NCI-H446 (cell line): ENCODE measurements at places on chromosomes 16 and 17.

DNA sequence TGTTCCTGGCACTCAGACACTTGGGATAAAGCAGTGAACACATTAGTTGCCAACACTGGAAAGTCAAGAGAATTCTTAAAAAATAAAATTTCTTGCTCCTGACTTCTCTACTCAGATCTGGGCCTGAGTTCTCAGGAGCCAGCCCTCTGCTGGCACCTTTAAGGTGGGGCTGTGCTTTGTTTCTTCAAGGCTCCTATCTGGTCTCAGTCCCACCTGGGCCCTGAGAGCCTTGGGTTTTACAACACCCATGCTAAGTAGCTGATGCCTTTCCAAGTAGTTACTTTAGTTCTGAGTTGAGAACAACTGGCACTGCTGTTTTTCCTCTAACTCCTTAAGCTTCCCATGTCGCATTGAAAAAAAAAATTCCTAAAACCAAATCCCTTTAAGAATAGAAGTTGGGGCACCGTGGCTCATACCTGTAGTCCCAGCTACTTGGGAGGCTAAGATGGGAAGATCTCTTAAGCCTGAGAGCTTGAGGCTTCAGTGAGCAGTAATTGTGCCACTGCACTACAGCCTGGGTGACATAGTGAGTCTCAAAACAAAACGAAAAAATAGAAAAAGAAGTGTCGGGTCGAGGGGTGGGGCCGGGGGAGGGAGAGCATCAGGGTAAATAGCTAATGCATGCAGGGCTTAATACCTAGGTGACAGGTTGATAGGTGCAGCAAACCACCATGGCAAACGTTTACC, 16.6 kb downstream of the CHAD start:
- DNase-seq, result no peak

DNA sequence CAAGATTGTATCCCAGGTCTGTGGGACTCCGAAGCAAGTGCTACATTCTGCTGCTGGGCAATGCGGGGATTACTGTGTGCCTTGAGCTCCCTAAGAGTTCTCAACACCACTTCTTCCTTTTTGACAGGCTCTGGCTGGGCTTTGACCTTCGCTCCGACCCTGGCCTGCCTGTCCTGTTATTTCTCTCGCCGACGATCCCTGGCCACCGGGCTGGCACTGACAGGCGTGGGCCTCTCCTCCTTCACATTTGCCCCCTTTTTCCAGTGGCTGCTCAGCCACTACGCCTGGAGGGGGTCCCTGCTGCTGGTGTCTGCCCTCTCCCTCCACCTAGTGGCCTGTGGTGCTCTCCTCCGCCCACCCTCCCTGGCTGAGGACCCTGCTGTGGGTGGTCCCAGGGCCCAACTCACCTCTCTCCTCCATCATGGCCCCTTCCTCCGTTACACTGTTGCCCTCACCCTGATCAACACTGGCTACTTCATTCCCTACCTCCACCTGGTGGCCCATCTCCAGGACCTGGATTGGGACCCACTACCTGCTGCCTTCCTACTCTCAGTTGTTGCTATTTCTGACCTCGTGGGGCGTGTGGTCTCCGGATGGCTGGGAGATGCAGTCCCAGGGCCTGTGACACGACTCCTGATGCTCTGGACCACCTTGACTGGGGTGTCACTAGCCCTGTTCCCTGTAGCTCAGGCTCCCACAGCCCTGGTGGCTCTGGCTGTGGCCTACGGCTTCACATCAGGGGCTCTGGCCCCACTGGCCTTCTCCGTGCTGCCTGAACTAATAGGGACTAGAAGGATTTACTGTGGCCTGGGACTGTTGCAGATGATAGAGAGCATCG, 2.4 kb downstream of the SLC16A13 start:
- DNase-seq, result no peak

DNA sequence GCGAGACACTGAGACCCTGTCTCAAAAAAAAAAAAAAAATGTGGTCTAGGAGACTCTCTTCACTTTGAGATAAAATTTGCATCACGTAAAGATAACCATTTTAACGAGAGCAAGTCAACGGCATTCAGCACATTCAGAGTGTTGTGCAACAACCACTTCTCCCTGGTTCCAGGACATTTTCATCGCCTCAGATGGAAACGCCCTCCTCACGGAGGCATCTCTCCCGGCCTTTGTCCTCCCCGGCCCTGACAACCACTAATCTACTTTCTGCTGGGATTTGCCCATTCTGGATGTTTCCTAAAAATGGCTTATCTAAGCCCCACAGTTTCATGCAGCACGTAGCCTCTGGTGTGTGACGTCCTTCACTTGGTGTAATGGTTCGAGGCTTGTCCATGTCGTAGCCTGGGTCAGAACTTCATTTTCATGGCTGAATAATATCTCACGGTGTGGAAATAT, 6.4 kb upstream of the NPRL3 start:
- no peak for DNase-seq

- peak; percentile 26 for DNase-seq
Observed at GRCh38 chr16:85316321-85316919, 204.1 kb upstream of the CIBAR2 start.

DNA sequence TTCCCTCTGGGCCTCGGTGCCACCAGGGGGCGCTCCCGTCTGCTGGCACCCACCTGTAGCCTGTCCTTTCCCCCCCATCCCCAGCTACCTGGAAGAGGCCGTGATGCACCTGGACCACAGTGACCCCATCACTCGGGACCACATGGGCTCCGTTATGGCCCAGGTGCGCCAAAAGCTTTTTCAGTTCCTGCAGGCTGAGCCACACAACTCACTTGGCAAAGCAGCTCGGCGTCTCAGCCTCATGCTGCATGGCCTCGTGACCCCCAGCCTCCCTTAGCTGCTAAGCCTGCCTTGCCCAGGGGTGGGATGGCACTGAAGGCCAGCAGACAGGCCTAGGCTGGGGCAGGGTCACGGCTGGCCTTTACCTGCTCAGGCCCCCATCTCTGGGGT, 818 bp upstream of the NRN1L start:
- no peak for DNase-seq

- DNase-seq, result no peak
Observed at GRCh38 chr17:67082107-67082506, 37.8 kb downstream of the CACNG1 start.

DNA sequence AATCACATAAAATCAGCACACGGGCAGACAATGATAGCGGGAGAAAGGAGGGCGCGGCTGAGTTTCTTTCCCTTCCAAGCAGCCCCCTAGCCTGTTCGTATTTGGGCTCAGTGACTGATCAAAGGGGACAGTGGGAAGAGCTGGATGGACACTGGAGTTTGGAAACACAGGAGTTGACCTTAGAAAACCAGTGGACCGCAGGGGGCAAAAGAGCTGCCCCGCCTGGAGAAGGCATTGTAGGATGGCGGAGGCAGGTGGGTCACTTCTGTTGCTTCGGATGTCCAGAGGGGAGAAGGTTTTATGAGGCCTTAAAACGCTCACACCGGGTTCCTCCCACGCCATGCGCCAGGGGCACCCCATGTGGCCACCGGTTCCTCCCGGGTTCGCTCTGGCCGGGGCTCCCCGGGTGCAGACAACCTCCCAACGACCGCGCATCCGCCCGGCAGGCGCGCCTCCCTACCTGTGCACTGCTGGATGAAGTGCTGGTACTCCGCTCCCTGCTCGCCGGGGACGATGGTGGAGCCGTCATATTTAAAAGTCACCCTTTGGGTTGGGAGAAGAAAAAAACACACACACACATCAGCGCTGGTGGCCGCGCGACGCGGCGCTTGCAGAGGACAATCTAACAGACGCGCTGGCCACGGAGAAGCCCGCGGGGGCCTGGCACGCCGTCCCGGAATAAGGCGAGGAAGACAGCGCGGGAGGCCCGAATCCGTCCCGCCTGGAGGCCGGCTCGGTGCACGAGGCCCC, 662 bp downstream of the COTL1 start:
- no peak for DNase-seq

DNA sequence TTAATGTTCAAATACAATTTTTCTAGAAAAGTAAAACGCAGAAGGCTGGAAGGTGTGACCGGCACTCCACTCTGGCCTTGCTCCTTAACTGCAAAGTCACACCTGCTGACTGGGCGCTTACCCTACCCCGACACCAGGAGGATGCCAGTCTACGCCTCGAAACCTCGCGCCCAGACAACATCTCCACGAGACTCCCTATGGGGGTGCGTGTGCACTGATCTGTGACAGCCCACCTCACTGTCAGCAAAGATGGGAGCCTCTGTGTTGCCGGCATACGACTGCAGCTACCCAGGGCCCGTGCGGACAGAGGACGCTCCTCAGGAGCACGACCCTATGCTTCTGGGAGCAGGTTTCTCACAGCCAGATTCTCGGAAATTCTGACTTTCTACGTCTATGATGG, 26.1 kb downstream of the MAP1LC3B start:
- no peak for DNase-seq

GRCh38 chr16:11379420-11379819, 34.2 kb downstream of the RMI2 start:
- DNase-seq, result no peak

DNA sequence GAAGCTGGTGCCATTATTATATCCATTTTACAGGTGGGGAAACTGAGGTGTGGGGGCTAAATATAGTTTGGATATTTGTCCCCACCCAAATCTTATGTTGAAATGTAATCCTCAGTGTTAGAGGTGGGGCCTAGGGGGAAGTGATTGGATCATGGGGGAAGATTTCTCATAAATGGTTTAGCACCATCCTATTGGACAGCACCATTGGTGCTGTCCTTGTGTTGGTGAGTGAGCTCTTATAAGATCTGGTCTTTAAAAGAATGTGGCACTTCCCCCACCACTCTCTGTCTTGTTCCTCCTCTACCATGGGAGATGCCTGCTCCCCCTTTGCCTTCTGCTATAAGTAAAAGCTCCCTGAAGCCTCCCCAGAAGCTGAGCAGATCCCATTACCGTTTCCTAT, 119.8 kb upstream of the SEC14L1 start:
- DNase-seq, result no peak

DNA sequence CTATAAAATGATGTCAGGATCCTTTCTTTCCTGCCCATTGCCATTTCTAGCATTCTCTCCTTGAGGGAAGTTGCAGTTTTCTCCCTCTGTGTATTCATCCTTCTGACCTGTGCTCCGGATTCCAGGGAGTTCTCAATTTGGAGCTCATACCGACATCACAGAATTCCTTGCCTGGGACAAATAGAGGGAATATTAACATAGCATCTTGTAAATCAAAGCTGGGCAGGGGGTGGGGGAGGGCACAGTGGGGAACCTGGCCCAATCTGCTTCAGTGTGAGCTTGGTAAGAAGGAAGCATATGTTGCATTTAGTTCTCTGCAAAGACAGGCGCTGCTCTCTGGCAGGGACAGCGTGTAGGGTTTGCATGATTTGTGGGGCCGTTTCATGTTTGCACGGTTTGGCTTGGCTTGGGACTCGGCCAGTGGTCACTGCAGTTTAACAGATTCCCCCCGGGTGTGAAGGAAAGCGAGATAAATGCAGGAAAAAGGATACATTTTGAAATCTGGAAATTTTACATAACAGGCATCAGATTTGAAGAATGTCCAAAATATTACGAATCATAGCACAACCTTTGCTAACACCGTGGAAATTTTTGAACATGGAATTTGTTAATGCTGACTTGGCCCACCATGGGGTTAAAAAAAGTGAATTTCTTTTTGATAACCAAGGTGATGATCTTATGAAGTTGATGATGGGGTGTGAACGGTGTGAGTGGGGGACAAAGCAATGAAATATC, 178.0 kb downstream of the WWOX start:
- DNase-seq, result no peak
